ENCODE measurements at places on chromosomes 2 and 18. TPM values are rescaled to one million over a fixed set of nuclear protein-coding genes. Genes with fewer than 3 reads are reported as not detected.

DNA sequence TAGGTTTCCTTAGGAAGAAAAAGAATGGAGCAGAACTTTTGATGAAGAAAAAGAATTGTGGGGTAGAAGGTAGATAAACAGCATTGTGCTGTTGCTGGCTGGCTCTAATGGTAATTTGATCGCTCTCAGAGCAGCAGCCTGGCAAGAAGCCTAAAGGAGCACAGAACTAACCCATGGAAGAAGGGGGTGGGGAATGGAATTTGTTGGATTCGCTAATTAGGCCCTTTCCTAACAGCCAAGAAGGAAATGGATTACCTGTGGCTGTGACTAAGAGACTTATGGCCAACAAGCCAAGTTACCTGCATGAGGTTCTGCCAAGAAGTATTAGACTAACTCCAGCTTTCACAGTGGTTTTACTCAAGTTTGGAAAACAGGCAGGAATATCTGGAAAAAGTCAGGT, 210.6 kb downstream of the IKZF2 start:
- H3K36me3 ChIP-seq, result no peaks in the 10 kb centered on the region
- no peaks in the 10 kb centered on the region for H3K4me1 ChIP-seq
- H3K27ac ChIP-seq, result no peak overlapping the region
- no peak overlapping the region for H3K4me3 ChIP-seq

GRCh38 chr2:54657664-54658083, 65.8 kb upstream of the EML6 start:
- H3K4me3 ChIP-seq, result no peak overlapping the region
- peaks cover 4% of the 10 kb centered on the region for H3K36me3 ChIP-seq
- H3K27ac ChIP-seq, result no peak overlapping the region
- no peaks in the 10 kb centered on the region for H3K27me3 ChIP-seq
- peak; percentile 70 for DNase-seq

DNA sequence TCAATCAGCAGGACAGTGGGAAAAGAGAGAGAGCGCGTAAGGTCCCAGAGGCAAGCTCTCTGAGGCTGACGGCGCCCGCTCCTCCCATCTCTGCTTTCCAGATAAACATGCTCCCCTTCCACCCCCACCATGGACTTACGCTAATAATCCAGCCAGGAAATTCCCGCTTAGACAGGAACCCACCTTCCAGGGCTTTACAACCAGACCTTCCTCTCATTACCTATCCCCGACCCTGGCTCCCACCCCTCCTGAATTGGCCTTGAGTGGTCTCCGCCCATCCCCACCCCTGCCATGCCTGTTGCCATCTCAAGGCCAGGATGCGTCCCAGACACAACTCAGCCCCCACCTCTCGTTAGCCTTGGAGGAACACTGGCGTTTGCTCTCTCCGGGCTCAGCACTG, 131.1 kb downstream of the SMAD2 start:
- peak; percentile 18 for DNase-seq
- no peaks in the 10 kb centered on the region for H3K27me3 ChIP-seq
- no peak overlapping the region for H3K27ac ChIP-seq
- H3K4me1 ChIP-seq, result peaks cover 4% of the 10 kb centered on the region
- no peaks in the 10 kb centered on the region for H3K36me3 ChIP-seq

GRCh38 chr2:75087736-75088135, 111.6 kb downstream of the TACR1 start:
- no peaks in the 10 kb centered on the region for H3K27me3 ChIP-seq
- H3K4me1 ChIP-seq, result no peaks in the 10 kb centered on the region
- no peak overlapping the region for H3K27ac ChIP-seq
- H3K36me3 ChIP-seq, result no peaks in the 10 kb centered on the region
- H3K4me3 ChIP-seq, result no peak overlapping the region

DNA sequence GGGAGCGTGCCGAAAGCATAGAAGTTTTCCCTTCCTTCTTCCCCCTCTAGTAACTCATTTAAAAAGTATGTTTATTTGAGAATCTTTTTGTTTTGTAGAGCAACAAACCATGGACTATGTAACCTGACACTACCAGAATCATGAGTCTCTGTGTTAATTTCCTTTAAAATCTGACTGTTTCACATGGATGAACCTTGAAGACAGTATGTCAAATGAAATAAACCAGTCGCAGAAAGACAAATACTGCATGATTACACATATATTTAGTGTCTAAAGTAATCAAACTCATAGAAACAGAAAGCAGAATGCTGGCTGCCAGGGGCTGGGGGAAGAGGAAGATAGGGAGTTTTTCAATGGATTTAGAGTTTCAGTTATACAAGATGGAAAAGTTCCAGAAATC, 32.3 kb downstream of the PTPN2 start:
- H3K27ac ChIP-seq, result no peak overlapping the region
- H3K27me3 ChIP-seq, result no peaks in the 10 kb centered on the region
- H3K4me3 ChIP-seq, result no peak overlapping the region
- DNase-seq, result no peak
- H3K36me3 ChIP-seq, result no peaks in the 10 kb centered on the region

- H3K27me3 ChIP-seq, result no peaks in the 10 kb centered on the region
- no peak overlapping the region for H3K4me3 ChIP-seq
- no peak overlapping the region for H3K27ac ChIP-seq
- no peaks in the 10 kb centered on the region for H3K4me1 ChIP-seq
Observed at GRCh38 chr2:192828175-192828574, 633.4 kb upstream of the TMEFF2 start.

DNA sequence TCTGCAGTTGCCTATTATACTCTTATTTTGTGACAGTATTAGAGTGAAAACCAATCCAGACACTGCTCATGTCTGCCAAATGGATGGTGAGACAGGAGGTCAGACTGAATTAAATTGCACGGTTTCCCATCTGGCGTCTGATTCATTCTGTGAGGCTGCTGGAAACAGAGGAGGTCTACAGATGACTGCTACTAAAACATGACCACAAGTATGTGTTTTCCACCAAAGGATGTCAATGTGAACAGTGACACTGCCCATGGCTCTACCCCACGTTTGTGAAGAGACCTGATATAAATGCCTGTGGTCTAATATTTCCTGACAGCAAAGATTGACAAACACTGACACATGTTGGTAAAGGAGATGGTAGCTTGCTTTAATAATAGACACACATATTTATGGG, 104.3 kb upstream of the ST6GAL2 start:
- DNase-seq, result no peak
- no peaks in the 10 kb centered on the region for H3K4me1 ChIP-seq
- H3K36me3 ChIP-seq, result no peaks in the 10 kb centered on the region
- H3K27ac ChIP-seq, result no peak overlapping the region
- H3K4me3 ChIP-seq, result no peak overlapping the region

- no peak overlapping the region for H3K4me3 ChIP-seq
- H3K36me3 ChIP-seq, result no peaks in the 10 kb centered on the region
- no peak for DNase-seq
- no peaks in the 10 kb centered on the region for H3K27me3 ChIP-seq
Observed at GRCh38 chr2:26122630-26123029, 50.3 kb upstream of the GAREM2 start.

DNA sequence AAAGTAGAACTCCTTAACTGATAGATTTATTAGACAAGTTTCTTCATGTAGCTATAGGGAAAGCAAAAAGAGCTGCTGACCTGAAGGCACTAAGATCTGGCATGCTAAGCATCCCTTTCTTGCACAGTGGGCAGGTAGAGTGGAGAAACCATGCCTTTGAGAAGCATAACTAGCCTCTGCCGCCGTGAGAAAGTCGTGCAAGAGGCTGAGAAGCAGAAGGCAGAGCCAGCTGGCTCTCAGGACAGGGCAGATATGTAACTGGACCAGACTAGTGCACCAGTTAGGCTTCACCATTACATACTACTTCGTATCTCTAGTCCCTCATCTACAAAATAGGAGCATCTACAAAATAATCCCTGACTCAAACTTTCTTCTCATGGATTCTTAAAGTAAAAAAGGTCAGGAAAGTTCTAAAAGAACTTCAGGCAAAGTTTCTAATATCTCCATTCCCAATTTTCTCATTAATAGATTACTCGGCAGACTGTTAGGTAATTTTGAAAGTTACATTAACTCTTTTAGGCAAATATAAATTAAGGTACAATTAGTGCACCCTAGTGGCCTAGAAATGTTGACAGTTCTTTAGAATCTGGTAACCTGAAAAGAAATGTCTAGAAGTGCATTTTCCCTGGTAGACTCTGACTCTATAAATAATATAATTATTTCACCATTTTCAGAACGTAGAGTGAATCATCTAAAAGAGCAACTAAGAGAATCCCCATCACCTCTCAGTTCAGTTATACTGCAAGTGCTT, 10.3 kb downstream of the ERBB4 start:
- no peak overlapping the region for H3K4me3 ChIP-seq
- H3K4me1 ChIP-seq, result no peaks in the 10 kb centered on the region
- H3K27ac ChIP-seq, result no peak overlapping the region
- H3K27me3 ChIP-seq, result no peaks in the 10 kb centered on the region
- DNase-seq, result no peak

KCTD1 gene
- total RNA-seq, result 19.6 TPM

SPP2 gene
- not detected for total RNA-seq

CACNB4 gene
- total RNA-seq, result 82.2 TPM

KCNG2 gene
- total RNA-seq, result 7.2 TPM

CNDP1 gene
- total RNA-seq, result 0.31 TPM

EMILIN1 gene
- total RNA-seq, result 50.7 TPM

G6PC2 gene
- total RNA-seq, result 2.5 TPM

KCNJ3 gene
- 0.71 TPM for total RNA-seq

ZNF532 gene
- 122 TPM for total RNA-seq

Measured in testis (tissue), 5 donors.